Stimulated activated CD8-positive, alpha-beta memory T cell treated with anti-CD3 and anti-CD28 coated beads, Interleukin-15, amount 100 ng/mL, for 48 hours (primary cell): ENCODE measurements at places on chromosomes 1 and 21.

DNA sequence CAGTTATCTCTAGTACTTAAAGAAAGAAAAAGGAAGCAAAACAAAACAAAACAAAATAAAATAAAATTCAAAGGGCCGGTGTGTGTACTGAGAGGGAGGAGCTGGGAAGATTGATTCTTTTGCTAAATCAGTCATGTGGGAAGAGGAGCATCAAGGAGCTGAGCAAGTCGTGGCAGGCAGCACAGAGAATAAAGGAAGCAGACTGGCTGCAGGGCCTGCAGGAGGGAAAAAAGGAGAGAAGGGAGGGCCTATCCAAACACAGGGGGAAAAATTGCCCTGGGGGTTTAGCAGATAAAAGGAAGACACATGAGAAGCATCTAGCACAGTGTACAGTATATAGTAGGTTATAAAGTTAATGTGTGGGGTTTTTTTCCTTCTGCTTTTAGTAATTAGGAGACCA is 27.6 kb downstream of the AGO4 start:
- DNase-seq: no peak

- no peak for DNase-seq
Observed at GRCh38 chr1:58968360-58968952, 184.6 kb upstream of the JUN start.

GRCh38 chr1:113036639-113037321 is 36.2 kb upstream of the LRIG2 start:
- DNase-seq: no peak

DNA sequence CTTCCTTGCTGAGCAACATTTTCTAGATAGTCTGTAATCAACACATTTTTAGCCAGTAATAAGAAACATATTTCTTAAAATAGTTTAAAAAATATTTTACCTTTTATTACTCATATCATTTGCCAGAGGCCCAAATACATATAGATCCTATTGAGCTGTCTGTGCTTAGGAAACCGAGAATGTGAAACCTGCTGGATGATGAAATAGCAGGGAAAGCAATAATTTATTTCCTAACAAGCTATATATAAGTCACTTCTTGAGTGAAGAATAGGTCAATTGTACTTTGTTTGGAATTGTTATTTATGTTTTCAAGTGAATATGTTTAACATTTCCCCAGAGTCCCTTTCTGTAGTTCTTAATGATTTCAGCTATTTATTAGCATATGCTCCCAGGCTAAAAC is 339.9 kb upstream of the TMPRSS15 start:
- DNase-seq: no peak

GRCh38 chr1:160169553-160170399 is 18.4 kb downstream of the ATP1A4 start:
- DNase-seq: peak; percentile 50

DNA sequence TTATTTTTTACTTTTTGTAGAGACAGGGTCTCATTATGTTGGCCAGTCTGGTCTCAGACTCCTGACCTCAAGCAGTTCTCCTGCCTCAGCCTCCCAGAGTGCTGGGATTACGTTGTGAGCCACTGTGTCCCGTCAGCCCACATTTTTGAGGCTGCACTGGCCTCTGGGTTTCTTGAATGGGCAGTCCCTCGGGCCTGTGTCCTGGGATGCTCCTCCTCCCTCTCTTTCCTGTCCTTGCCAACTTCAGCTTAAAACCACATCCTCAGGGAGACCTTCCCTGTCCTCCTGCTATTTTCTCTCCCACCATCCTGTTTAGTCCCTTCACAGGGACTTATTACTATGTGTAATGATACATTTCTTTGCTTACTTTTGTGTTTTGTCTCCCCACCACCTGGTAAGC is 31.4 kb upstream of the LYST start:
- DNase-seq: no peak

- DNase-seq: no peak
Observed at GRCh38 chr1:31799895-31800673, 15.7 kb downstream of the SPOCD1 start.

DNA sequence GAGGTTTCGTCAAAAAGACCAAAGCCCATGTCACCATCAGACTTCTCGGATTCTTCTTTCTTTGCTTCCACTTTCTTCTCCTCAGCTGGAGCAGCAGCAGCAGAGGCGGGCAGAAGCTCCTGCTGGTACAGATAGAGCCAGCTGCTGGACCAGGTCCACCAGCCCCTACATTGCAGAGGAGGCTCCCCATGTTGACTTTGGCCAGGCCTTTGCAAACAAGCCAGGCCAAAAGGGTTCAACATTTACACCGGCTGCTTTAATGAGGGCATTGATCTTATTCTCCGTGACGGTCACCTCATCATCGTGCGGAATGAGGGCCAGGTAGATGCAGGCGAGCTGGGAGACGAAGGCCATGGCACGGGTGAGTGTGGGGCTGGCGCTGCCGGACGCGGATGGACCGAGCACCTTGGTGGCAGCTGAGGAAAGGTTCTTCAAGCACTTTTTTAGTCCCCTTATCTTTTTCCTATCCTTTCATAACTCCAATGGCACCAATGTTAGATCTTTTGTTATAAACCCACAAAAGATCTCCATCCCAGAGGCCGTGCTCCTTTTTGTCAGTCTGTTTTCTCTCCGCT is 358.5 kb downstream of the RGS7 start:
- DNase-seq: no peak

DNA sequence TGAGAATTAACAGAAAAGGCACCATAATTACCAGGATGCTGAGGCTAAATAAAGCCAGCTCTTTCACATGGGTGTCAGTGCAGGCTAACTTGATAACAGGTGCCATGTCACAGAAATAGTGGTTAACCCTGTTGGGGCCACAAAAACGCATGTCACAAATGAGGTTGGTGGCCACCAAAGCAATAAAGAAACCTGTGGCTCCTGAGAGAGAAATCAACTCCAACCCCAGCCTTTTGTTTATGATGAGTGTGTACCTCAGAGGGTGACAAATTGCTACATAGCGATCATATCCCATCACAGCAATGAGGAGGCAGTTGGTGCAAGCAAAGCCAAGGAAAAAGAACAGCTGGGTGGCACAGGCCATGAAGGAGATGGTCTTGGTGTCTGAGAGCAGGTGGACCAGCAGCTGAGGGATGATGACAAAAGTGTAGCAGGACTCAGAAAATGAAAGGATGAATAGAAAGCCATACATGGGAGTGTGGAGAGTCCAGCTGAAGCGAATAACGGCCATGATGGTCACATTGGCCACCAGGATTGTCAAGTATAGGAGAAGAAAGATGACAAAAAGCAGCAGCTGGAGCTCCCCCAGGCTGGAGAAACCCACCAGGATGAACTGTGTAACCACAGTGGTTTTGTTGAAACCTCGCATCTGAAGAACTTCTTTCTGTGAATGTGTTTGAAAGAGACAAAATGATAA is at the start of gene OR10T2:
TSS of gene OR10T2 (minus strand) at position 649 of the 697 bp plus-strand sequence. CDS start at position 649, 0 bp downstream.
- no peak for DNase-seq

- DNase-seq: no peak
Observed at GRCh38 chr1:88791192-88791591, 100.2 kb downstream of the GTF2B start.

GRCh38 chr1:210937846-210938245 is 196.1 kb downstream of the KCNH1 start:
- DNase-seq: no peak

DNA sequence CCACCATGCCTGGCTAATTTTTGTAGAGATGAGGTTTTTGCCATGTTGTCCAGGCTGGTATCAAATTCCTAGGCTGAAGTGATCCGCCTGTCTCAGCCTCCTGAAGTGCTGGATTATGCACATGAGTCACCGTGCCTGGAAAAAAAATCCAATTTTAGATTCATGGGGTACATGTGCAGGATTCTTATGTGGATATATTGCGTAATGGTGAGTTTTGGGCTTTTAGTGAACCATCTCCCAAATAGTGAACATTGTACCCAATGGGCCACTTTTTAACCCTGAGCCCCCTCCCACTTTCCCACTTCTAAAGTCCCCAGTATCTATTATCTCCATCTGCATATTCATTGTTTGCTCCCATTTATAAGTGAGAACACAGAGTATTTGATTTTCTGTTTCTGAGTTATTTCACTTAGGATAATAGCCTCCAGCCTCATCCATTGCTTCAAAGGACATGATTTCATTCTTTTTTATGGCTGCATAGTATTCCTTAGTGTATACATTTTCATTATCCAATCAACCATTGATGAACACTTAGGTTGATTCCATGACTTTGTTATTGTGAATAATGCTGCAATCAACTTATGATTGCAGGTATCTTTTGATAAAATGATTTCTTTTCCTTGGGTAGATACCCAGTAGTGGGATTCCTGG is 104.4 kb downstream of the MAP3K21 start:
- no peak for DNase-seq

DNA sequence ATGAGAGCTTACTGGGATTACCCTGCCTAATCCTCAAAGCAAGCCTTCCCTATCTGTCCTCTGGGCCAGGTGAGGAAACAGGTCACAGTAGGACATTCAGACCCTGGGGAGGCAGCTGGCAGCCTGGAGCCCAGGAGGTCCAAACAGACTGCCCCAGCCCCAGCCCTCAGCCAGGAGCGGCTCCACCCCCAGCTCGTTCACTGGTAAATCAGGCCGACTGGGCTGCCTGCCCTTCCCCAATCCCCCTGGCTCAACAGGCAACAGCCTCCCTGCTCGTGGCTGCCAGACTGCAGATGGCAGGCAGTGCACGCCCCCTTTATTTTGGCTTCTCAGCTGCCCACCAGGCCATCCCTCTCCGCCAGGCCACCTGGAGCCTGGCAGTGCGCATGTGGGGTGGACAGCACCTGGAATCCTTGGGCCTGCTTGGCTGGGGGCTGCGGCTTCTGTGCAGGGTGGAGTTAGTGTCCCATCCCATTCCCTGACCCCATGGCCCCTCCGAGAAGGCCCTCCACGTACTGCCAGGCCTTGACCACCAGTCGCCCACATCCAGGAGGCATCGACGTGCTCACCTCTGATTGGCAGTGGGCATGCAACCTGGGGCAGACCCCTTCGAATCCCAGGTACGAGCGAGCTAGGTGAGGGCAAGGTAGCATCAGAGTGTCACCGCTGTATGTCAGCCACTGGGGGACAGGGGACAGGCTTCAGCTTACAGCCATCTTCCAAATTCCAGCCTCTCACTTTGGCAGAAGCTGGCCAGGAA is 11.2 kb upstream of the ZNF670 start:
- no peak for DNase-seq

DNA sequence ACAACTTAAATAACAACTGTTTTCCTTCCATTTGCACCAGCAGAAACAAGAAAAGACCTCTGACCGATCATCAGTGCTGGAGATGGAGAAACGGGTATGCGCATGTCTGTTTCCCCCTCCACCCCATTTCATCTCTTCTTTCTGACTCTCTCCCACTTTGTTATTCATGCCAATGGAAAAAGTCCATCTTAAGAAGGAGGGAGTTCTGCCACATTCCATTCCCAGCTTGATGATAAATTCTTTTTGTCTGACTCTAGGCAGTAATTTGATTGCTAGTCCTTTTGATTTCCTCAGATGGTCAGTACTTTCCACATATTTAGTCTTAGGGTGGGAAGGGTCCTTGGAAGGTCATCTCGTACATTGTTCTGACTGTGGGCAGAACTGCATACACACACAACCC is 142.5 kb downstream of the SYT2 start:
- DNase-seq: no peak

DNA sequence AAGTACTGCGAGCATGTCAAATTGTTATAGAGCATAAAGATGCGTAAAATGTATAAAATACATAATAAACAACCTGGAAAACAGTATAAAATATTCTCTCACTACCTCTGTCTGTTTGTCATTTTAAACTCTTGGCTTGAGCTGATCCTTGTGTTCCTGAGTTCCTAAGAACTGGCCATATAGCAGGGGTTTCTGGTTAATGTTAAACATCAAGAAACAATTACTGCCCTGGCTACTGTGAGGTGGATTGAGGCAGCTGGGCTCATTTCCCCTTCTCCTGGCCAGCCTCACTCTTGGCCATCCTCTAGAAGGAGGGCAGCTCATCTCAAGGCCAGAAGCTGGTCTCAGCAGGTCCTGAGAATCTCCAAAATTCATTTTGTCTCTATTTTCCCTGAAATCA is 297.3 kb upstream of the USP24 start:
- DNase-seq: no peak

DNA sequence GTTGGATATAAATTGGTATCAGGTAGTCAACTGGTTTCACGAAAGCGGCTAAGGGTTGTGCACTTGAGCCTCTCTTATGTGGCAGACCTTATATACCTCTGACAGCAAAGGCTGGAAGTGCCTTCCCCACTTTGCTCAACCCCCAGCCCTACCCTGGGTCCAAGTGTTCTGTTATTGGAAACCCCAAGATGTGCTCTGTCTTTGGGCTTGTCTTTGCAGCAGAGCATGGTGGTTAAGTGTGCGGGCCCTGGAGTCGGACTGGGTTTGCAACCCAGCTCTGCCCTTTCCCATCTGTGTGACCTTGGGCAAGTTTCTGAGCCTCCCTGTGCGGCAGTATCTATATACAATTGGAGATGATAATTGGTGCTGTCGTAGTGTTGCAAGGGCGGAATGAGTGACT is 11.2 kb upstream of the IL10 start:
- DNase-seq: no peak

DNA sequence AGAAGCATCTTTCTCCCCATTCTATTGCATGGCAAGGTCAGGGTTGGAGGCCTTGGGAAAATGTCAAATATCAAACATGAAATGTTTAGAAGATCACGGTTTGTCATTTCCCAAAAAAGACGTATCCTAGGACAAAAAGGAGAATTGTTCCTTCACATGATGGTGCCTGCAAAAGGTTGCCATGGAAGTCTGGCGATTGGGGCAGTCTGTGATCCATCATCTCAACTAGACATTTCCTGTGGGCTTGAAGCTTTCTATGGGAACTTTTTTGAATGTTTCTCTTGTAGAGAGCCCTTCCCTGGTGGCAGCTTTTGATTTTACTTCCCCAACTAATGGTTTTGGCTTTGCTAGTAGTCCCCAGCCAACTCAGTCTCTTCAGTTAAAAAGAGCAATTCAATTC is 106.3 kb downstream of the TGFB2 start:
- DNase-seq: no peak

DNA sequence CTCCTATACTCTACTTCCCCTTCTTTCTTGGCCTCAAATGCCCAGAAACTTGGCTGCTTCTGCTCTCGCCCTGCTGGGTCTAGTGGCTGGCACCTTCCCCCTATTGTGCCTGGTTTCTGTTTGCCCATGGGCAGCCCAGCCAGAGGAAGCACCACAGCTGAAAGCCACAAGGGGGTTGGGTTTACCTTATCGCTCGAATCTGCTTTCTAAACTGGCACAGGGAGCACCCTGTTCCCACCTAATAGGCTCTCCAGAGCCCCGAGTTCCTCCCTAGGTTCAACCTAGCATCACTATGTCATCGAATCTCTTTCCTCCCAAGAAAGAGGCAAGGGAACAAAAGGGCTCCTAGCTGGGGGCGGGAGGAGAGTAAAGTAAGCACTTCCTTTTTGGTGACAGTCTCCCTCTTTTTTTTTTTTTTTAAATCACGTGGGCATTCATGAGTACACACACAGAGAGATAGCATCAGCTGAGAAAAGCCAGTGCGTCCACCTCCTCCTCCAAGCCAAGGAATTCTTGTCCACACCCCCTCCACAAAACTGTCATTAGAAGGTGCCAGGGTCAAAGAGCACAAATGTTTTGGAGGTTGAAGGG is 72.8 kb downstream of the PLEKHA6 start:
- no peak for DNase-seq

DNA sequence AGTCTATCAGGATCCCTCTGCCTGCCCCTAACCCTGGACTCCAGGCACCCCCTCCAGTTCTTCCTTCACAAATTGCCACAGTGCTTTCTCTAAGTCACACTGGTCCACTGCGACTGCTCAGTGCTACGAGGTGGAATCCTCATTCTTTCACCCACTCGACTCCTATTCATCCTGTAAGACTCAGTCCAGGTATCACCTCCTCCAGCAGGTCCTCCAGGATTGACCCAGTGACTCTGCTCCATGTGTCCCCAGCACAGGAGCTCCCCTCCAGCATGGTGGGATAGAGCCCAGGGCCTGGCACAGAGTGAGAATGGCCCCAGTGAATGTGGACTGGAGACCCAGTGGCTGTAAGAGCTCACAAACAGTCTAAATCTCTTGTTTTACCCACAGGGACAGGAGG is 45.5 kb upstream of the WNT4 start:
- no peak for DNase-seq
